ENCODE measurements at places on chromosomes 6 and 20.

DNA sequence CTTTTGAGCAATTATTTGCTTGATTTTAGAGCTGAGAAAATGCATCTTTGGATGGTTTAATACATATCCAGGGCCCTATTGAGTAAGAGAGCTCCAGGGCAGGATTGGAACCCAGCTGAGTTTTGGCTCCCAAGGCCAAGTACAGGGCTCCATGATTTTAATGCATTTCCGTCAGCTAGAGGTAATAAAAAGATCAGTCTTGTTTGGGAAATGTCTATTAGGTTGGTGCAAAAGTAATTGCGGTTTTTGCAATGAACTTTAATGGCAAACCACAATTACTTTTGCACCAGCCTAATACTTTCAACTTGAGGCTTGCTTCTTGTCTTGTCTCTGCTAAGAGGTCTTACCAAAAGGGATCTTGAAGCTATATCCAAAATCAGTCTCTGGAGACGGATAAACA lies 29.4 kb upstream of the CDH4 start:
- DNase-seq = no peak

DNA sequence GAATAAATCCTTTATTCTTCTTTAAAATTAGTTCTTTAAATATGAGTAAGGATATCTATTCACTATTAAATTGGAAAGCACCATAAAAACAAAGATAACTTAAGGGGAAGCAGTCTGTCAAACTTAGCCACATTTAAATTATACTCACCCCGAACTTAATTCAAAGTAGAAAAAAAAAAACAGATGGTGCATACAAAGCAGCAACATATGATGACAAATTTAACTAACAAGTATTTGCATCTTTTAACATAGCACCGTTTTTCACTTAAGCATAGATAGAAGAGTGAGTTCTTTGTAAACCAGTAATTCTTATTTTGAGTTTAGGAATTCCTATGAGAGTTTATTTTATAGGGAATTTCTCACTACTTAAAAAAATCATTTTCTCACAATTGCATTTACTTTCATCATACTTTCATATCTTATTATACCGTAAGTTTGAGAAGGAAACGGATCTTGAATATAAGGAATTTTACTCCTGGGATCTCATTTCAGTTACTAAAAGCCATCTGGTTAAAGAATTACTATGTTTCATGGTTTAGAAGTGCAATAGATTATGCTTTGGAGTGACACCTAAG lies 828.2 kb upstream of the MAP3K7 start:
- no peak for DNase-seq

GRCh38 chr20:20223981-20224380 lies 143.9 kb upstream of the INSM1 start:
- DNase-seq = no peak

- DNase-seq = no peak
These were observed 76.8 kb downstream of the COL12A1 start for GRCh38 chr6:75128878-75129570.

GRCh38 chr6:24188578-24189080 lies 62.6 kb downstream of the NRSN1 start:
- no peak for DNase-seq

- DNase-seq = no peak
These were observed 112.0 kb downstream of the ZMYND8 start for GRCh38 chr20:47244451-47244850.

DNA sequence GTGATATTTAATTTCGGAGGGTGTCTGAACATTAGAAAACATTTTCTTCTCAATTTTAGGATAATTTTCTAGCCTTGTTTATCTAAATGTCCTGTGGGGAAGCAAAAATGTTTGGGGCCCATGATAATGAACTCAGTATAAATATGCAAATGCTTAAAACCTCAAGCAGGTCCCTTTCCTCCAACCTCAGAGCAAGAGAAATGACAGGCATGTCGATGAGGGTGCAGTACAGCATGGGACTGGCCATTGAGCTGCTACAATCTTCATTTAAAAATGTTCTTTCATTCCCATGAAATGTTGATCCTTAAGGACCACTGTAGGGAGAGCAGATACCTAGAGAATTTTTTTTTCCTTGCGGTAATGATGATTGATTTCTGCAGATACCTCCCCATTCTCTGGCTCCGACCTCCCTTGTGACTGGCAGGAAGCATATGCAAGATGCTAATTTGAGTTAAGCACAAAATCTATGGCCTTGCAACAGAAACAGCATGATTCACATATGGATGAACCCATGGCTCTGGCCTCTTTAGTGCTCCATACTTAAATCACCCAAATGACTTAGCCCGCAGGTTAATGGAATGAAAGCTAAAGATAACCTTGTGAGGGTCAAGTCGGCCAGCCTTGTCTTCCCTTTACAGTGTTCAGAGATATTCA lies 243.3 kb downstream of the SOX4 start:
- no peak for DNase-seq

DNA sequence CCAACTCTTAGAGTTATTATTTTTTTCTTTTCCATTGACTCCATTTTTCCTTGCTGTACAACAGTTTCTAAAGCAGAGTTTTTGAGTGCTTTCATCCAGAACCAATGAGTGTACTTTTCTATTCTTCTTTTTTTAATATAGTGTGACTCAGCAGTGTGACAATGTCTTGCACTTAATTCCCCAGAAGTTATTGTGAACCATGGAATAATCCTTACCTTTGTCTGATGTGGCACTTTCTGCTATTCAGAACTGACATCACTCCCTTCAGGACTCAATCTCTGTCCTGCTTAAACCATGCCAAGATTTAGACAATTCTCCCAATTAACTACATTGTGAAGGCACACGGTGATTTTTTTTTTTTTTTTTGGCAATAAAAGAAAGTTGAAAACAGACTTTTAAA lies 41.5 kb downstream of the GRIK2 start:
- DNase-seq = no peak

GRCh38 chr20:50635676-50636600 lies 55.4 kb downstream of the RIPOR3 start:
- peak; percentile 68 for DNase-seq

- no peak for DNase-seq
These were observed 47.4 kb upstream of the DDR1 start for GRCh38 chr6:30836957-30837356.

- DNase-seq = no peak
These were observed 30.5 kb upstream of the MDFI start for GRCh38 chr6:41607736-41608135.

GRCh38 chr20:2276015-2276414 lies 19.8 kb upstream of the TGM3 start:
- DNase-seq = no peak

DNA sequence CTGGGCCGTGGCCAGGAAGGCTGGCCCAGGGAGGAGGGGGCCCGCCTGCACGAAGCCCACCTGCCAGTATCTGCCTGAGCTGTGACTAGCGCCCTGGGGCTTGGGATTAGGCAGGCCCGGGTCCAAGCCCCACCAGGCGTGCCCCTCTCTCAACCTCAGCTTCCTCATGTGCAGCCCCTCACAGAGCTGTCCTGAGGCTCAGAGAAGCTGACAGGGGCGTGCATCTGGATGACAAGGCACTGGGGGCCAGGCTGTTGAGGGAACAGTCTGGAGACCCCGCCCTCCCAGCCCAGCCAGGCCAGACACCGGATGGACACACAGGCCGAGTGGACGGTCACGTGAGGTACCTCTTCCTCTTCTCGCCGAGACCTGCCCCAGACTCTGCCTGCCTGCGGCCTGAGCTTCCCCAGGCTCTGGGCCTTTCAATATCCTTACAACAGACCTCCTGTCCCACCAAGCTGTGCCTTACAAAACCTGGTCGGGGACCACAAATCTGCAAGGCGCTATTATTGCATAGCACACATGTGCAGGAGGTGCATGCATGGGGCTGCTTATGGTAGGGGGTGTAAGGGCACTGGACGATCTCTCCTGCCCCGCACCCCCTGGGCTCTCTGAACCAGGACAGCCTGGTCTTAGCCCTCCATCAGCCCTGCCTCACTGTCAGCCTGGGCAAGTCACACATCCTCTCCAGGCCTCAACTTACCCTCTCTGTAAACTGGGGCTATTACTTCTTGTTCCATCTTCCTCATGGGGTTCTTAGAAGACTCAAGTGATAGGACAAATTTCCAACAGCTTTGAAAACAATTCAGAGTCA lies 20.0 kb downstream of the NOL4L start:
- no peak for DNase-seq

GRCh38 chr6:142045380-142046278 lies 87.1 kb upstream of the GJE1 start:
- DNase-seq = no peak

- no peak for DNase-seq
These were observed 1.5 kb downstream of the NELFCD start for GRCh38 chr20:58982406-58983114.

DNA sequence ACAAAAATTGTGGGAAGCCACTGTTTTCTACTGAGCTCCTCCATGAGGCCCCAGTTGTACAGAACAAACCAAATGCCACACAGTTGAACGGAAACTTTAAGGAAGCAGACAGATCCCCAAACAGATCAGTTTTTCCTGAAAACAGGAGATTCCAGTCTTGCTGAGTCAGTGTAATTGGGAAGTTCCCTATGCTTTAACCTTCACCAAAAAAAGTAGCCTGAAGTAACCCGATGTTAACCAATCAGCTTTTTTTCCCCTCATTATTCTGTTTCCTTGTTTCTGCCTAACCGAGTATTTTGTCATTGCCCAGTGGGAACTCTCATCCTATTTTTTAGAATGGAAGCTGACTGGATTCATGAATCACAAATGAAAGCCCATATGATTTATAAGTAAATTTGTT lies 36.7 kb downstream of the MARCKS start:
- no peak for DNase-seq

GRCh38 chr6:81003156-81003555 lies 749.3 kb downstream of the TENT5A start:
- DNase-seq = no peak

DNA sequence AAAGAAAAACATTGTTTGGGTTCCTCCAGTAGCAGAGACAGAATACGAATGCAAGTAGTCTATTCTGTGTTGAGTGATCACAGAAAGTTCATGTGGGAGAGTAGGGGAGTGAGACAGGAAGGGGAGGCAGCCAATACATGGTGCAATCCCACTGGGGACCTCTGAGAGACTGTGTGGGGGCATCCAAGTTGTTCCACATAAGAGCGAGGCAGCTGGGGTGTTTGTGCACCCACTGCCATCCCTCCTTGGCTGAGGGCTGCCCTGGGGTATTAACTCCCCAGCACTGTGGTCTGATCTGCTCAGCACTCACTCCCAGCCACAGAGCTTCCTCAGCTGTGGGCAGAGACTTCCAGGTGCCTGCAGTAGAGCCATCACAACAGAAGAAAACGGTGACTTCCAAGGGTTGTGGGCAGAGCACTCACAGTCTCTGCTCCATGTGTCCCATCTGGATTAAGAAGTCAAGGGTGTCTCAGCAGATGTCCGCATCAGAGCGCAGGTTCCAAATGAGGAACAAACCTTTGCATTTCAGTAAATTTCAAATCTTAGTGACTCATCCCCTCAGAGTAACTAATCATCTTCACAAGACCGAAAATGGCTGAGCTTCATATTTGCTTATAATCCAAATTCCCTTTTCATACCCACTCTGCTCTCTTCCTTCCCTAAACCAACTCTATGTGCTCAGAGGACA lies 101.9 kb upstream of the NAA20 start:
- DNase-seq = no peak

DNA sequence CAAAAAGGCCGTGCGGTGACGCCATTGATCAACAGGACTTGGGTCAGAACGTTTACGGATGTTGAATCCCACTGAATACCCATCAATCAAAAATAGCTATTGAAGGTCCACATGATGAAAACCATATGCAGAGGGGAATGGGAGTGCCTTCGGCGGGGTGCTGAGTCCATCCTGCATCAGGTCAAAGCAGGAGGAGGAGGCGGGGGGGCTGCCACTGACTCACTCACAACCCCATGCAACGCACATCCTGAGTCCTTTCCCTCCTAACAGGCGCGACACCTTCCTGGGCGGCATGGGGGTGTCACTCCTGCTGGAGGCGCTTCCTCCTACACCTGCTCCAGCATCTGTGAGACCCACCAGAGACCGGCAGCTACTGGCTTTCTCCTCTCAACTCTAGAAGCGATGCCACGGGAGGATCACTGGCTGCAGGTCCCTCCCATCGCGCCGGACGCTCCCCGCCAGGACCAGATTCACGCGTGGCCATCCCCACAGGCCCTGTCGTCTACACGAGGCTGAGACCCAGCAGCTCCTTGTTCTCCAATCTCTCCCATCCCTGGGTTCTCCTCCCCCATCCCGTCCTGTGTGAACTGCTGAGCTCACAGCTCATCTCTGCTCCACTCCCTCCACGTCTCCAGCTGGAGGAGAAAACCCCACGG lies 170.6 kb upstream of the THBS2 start:
- no peak for DNase-seq

GRCh38 chr6:14075095-14075503 lies 42.5 kb upstream of the CD83 start:
- peak; percentile 30 for DNase-seq

- DNase-seq = no peak
These were observed 27.5 kb downstream of the RSPH3 start for GRCh38 chr6:158972241-158973233.

DNA sequence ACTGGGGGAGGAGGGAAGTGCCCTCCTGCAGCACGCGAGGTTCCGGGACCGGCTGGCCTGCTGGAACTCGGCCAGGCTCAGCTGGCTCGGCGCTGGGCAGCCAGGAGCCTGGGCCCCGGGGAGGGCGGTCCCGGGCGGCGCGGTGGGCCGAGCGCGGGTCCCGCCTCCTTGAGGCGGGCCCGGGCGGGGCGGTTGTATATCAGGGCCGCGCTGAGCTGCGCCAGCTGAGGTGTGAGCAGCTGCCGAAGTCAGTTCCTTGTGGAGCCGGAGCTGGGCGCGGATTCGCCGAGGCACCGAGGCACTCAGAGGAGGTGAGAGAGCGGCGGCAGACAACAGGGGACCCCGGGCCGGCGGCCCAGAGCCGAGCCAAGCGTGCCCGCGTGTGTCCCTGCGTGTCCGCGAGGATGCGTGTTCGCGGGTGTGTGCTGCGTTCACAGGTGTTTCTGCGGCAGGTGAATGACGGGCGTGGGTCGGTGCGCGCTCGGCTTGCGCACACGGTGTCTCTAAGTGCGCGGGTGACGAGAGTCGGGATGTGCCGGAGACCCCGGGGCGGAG lies at the start of gene CDKN1A:
TSS of gene CDKN1A (plus strand) at position 227 of the 555 bp plus-strand sequence. CDS start 5,388 bp downstream, outside the sequence.
- peak; percentile 86 for DNase-seq

DNA sequence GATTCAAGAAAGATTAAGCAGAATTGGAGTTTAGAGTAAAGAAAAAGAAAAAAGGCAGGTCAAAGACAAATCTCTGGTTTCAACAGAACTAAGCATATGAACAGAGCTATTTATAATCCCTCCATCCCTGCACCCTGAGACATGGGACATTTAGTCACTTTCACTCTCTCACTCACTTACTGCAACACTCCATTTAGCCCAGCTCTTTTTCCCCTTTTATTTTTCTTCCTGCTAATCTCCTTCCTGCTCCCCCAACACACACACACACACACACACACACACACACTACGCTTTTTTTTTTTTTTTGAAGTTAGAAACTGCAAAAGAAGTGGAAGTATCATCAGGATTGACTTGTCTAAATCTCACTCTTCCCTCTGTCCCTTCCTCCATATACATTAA lies 45.1 kb upstream of the TBC1D7 start:
- DNase-seq = no peak
